AG08395 (cell line): ENCODE measurements at places on chromosomes 2 and 18.

DNA sequence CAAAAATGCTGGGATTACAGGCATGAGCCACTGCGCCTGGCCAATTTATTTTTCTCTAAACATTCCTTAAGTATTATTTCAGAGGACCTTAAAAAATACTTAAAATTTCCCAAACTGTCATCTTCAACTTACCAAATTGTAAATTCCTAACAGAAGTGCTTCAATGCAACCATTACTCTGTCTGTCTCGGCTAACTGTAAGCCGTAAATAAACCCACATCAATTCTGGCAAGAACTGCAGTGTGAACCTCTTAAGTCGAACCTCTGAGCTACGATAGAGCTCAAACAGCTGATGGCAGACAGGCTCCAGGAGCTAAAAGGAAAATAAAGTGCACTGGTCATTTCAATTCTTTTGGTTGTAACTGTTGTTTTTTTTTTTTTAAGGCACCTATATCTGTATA, 53.4 kb upstream of the ORC2 start:
- no peak for DNase-seq

DNA sequence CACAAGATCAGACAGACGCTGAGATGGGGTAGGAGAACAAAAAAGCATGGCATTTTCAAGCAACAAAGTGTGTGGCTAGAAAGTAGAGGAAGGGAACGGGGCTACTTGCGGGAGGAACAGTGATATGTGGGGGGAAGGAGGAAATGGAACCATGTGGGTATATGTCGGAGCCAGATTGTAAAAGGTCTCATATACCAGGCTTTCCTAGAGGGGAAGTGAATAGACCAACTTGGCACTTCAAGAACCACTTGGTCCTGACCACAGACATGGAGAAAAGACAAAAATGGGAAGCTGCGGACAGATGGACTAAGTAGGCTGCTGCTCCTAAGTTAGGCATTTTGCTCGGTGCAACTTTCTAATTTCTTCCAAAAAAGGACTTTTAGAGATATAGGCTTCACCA, 196.0 kb downstream of the DCC start:
- no peak for DNase-seq

GRCh38 chr2:149098701-149099100, 60.2 kb downstream of the LYPD6B start:
- peak; percentile 63 for DNase-seq

GRCh38 chr2:239662413-239663120, 261.7 kb upstream of the HDAC4 start:
- no peak for DNase-seq

DNA sequence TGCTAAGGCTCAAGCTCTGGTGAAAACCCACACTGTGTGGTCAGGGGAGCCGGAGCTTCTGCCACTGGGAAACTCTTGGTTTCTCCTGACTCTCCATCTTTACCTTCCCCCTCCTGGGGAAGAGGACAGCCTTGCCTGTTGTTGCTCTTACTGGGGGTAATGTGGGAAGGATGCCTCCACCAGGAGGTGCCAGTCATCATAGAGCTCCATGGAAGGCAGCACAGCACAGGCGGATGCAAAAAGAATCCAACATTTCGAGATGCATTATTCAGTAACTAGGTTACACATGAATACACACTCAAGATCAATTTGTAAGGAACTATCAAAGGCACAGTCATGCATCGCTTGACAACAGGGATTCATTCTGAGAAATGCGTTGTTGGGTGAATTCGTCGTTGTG, 322.6 kb downstream of the AFF3 start:
- DNase-seq = no peak

DNA sequence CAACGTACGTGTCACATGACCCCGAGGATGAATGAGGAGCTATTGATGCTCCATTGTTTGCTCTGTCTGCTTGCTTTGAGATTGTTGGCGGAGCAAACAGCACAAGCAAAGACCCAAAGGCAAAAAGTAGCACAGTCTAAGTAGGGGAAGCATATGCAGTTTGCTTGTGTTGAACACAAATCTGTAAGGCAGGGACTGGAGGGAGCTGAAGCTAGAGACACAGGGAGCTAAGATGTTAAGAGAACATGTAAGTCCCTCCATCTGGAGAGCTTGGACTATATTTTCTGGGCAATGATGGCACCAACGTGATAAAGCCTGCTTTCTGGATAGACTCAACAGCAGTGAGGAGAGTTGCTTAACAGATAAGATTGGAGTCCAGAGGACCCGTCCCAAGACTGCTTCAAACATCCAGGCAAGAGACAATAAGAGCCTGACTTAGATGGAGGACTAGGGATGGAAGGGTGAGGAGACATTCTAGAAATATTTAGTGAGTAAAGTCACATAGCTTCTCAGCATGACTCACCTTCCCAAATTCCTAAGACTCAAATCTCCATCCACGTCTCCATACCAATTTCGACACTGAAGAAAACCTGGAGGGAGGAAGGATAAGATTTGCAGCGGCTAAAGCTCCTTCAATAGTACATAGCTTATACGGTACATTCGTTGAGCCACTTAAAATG, 88.1 kb upstream of the KLF7 start:
- DNase-seq = peak; percentile 82
